ENCODE measurements at places on chromosomes 3 and 15. TPM values are rescaled to one million over a fixed set of nuclear protein-coding genes. Genes with fewer than 3 reads are reported as not detected.

Gene DZIP1L
- 38.7 TPM for total RNA-seq

Gene UNC45A
- total RNA-seq: 80.6 TPM

Gene SLC22A13
- total RNA-seq: not detected

Gene CIP2A
- not detected for total RNA-seq

Gene BDH1
- 11.7 TPM for total RNA-seq

Gene TLR9
- total RNA-seq: 1.5 TPM

Gene GNAT1
- not detected for total RNA-seq

Gene ALDH1L1
- 11.3 TPM for total RNA-seq

Gene SUSD5
- 11.8 TPM for total RNA-seq

Gene DNAH1
- total RNA-seq: 5.9 TPM

Gene SCN5A
- total RNA-seq: 1.6 TPM

Gene FANCD2
- total RNA-seq: 3.6 TPM

Gene TGFBR2
- 255 TPM for total RNA-seq

Data from uterus (tissue), 4 donors.